ENCODE measurements at places on chromosomes 1 and 21. TPM values are rescaled to one million over a fixed set of nuclear protein-coding genes. Genes with fewer than 3 reads are reported as not detected.

The AMY1B gene
- not detected for total RNA-seq

The AMIGO1 gene
- 0.73 TPM for total RNA-seq

The PYHIN1 gene
- total RNA-seq, result 0.20 TPM

The TGFB2 gene
- total RNA-seq, result 0.78 TPM

The TMEM240 gene
- total RNA-seq, result 3.1 TPM

The FCGR3A gene
- not detected for total RNA-seq
